ENCODE measurements at places on chromosomes 5 and 9. TPM values are rescaled to one million over a fixed set of nuclear protein-coding genes. Genes with fewer than 3 reads are reported as not detected.

The RALGPS1 gene
- 46.5 TPM for total RNA-seq

DNA sequence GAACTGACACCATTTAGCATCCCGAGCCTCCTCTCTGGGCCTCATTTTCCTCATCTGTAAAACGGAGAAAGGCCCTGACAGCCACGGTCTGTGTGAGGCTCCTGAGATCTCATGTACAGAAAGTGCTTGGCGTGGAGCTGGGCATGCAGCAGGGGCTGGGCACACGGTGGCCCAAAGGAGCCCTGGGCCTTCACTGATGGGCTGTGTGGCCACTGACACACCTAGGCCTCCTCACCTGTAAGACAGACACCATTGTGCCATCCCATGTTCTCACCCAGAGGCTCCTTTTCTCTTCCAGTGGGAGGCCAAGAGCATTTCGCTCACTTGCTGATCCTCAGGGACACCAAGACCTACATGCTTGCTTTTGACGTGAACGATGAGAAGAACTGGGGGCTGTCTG, 1.6 kb downstream of the ORM1 start:
- DNase-seq, result no peak

DNA sequence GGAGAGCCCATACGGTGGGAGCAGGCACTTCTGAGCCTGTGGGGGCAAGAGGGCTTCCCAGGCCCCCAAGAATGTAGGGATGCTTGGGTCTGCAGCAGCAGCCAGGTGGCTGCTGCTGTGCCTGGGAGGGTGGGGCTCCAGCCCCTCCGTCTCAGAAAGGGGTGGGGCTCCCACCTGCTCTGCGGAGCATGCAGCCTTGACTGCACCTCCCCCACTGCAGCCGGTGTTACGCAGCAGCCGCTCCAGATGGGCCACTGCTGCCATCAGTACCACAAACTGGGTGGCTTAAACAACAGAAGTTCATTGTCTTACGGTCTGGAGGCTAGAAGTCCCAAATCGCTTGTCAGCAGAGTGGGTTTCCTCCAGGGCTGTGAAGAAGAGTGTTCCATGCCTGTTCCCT, 365.5 kb downstream of the TMEM38B start:
- no peak for DNase-seq

GRCh38 chr5:27234916-27235315, 196.5 kb upstream of the CDH9 start:
- DNase-seq, result no peak

All from left colon (tissue), 2 donors.